ENCODE measurements at places on chromosomes 2 and 18.

DNA sequence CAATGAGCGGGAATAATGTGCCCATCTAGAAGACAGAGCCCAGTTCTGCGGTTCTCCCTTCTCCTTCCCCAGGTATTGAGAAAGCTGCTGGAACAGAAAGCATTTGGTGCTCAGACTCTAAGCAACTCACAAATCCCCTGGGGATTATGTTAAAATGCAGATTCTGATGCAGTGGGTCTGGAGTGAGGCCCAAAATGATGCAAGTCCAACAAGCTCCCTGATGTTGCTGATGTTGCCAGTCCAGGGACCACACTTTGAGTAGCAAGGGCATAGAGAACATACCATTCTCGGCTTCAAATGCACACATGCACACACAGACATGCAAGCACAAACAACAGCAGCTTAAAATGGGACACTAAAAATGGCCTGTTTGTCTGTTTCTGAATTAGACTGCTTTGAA, 274.8 kb upstream of the NCKAP5 start:
- DNase-seq = no peak

DNA sequence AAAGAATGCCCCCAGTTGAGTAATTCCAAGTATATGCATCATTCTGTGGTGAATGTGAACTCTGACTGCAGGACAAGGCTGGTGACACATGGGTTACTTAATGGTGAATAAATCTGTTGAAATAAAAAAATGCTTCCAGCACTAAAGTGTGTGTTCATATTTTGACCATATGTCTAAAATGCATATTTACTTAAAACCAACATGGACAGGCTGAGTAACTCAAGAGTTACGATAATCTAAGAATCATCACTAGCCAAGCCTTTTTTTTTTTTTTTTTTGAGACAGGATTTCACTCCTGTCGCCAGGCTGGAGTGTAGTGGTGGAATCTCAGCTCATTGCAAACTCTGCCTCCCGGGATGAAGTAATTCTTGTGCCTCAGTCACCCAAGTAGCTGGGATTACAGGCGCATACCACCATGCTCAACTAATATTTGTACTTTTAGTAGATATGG, 47.1 kb upstream of the CCBE1 start:
- no peak for DNase-seq

GRCh38 chr2:20541294-20541640, 94.4 kb downstream of the RHOB start:
- DNase-seq = no peak

DNA sequence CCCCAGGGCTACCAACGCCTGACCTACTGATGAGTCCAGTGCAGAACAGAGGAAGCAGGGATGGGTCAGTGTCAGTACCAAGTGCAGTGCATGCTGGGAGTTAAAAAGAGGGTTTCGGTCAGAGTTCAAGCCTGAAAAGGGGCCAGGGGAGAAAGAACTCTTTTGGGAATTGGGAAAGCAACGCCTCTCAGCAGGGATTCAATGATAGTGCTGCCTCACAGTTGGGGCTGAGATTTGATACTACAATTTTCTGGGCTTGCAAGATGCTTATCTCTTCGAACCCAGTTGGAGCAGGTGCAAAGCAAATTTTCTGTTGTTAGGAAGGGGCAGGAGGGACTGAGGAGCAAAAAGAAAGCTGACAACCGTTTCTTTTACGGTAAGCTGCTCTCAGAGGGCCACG, 82.6 kb downstream of the CERKL start:
- DNase-seq = no peak

DNA sequence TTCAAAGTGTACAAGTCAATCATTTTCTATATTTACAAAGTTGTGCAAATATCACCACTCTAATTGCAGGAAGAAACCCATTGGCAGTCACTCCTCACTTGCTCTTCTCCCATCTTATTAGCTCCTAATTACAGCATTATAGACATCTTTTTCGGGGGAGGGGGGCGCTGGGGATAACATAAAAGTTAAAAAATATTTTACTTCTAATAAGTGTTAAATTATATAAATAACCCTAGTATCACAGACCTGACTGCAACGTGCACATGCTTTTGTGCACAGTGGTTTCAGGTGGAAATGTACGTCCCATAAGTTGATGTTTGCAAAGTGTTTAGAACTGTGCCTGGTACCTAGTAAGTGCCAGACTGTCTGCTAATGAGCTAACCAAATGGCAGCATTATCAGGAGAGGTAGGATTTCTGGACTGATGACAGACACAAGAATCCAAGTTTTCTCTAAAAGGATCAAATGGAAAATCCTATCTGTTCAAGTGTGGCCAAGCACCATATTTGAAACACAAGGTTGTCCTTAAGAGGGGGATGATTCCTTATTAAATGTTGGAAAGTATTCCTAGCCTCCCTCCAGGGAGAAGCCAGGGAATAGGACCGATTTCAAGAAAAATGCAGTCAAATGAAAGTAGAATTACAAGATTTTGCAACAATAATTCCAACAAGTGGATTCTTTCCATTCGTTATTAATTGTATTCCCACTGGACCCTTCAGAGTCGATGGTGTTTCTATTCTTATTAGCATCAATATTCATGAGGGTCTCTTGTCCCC, 70.0 kb downstream of the ACKR3 start:
- DNase-seq = peak; percentile 52

DNA sequence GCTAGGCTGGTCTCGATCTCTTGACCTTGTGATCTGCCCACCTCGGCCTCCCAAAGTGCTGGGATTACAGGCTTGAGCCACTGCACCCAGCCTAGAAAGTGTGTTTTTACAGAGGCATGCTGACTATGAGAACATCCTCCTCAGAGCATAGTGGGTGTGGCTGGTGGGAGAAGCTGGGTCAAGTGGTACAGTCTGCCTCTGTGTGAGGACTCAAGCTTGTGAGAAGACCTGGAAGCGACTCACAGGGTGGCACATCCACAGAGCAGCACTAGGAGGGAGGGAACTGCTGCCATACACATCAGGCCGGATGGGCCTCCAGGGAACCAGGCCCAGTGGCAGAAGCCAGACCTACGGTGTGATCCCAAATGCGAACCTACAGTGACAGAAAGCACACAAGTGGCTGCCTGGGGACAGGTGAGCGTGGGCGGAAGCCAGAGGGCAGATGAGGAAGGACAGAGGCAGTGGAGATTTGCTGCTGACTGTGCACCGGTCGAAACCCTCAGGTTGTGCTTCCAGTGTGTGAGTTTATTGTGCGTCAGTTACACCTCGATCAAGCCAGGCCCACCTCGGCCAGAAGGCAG, 8.9 kb downstream of the ARHGEF4 start:
- DNase-seq = no peak

DNA sequence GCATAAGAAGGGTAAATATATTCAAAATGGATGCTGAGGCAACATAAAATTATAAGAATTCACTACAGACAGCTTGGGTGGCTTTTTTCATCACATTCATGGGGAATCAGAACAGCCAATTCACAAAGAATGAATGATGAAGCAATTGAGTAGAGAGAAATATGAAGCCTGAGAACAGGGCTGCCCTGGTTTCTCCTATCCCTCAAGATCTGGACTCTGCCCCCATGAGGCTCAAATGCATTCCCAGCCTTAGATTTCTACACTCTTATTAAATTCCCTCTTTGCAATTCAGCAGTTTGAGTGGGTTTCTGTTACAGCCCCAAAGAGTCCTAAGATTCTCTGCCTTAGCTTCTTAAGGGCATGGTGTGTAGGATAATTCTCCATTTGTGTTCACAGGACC, 172.5 kb downstream of the MAIP1 start:
- no peak for DNase-seq

- DNase-seq = no peak
These were observed 546.8 kb upstream of the NETO1 start for GRCh38 chr18:73414598-73414997.

- DNase-seq = no peak
These were observed 246.1 kb downstream of the RPRM start for GRCh38 chr2:153232464-153232863.

- no peak for DNase-seq
These were observed 145.2 kb downstream of the MGAT5 start for GRCh38 chr2:134399096-134399495.

- DNase-seq = peak; percentile 42
These were observed 76.9 kb downstream of the RTP5 start for GRCh38 chr2:241946306-241947003.

DNA sequence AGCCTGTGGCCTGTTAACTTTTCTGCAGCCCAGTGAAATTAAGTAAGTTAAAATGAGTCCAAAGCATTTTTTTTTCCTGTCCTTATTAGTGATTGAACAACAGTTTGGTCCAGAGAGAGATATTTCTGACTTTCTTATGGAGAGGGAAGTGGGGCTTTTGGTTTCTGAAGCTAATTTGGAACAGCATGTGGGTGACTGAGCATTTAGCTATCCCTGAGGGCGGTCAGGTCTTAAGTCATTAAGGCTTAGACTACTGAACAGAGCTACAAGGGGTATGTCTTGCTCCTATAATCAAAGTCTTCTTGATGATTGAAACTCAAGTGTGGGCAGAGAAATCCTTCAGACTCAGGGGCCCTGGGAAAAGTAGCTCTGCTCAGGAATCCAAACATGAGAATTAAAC, 14.0 kb downstream of the ARHGAP25 start:
- no peak for DNase-seq

- no peak for DNase-seq
These were observed 1.3 kb downstream of the RTP5 start for GRCh38 chr2:241870611-241871537.

Data from sciatic nerve (tissue), 2 donors.